ENCODE measurements at places on chromosomes 3 and 15. TPM values are rescaled to one million over a fixed set of nuclear protein-coding genes. Genes with fewer than 3 reads are reported as not detected.

The PODXL2 gene
- total RNA-seq = 5.3 TPM

The ZNF660 gene
- total RNA-seq = 0.49 TPM

The EEF1AKMT4 gene
- 3.4 TPM for total RNA-seq

The RBM6 gene
- 25.9 TPM for total RNA-seq

The RPL29 gene
- total RNA-seq = 529 TPM

The ARHGEF26 gene
- 1.3 TPM for total RNA-seq

The RSL24D1 gene
- 55.3 TPM for total RNA-seq

The MLH1 gene
- 39.8 TPM for total RNA-seq

The GOLGA8N gene
- 2.6 TPM for total RNA-seq

The MRPL47 gene
- 25.1 TPM for total RNA-seq

The ACAN gene
- 8.9 TPM for total RNA-seq

The CCR8 gene
- total RNA-seq = not detected

The OR4F15 gene
- total RNA-seq = not detected

The CISH gene
- 0.44 TPM for total RNA-seq

The CCRL2 gene
- 6.3 TPM for total RNA-seq

The SLC28A1 gene
- total RNA-seq = not detected

The PLSCR5 gene
- total RNA-seq = not detected

The C3orf85 gene
- total RNA-seq = not detected

The TMF1 gene
- total RNA-seq = 15.7 TPM

The EID1 gene
- total RNA-seq = 170 TPM

The MUC20 gene
- not detected for total RNA-seq

The PIGZ gene
- total RNA-seq = 3.5 TPM

The CYP1A1 gene
- total RNA-seq = 31.5 TPM

The EBLN2 gene
- total RNA-seq = 9.6 TPM

The TUSC7 gene
- not detected for total RNA-seq

The SH2D7 gene
- not detected for total RNA-seq

The CYP8B1 gene
- not detected for total RNA-seq

The DUOX1 gene
- total RNA-seq = not detected

The ULK3 gene
- total RNA-seq = 33.2 TPM

The KNG1 gene
- total RNA-seq = not detected

The RTP3 gene
- not detected for total RNA-seq

The TRH gene
- total RNA-seq = not detected

The KBTBD13 gene
- total RNA-seq = not detected

The SLC35A5 gene
- total RNA-seq = 52.2 TPM

The SPCS1 gene
- total RNA-seq = 25.7 TPM

The NTRK3 gene
- total RNA-seq = not detected

The TERB2 gene
- not detected for total RNA-seq

The SPTBN5 gene
- 5.2 TPM for total RNA-seq

The MESP2 gene
- total RNA-seq = not detected

The ILDR1 gene
- not detected for total RNA-seq

The SPINK8 gene
- not detected for total RNA-seq

The COL6A5 gene
- total RNA-seq = not detected

The SEMA3B gene
- 0.49 TPM for total RNA-seq

The CLDN16 gene
- 0.06 TPM for total RNA-seq

The FSIP1 gene
- total RNA-seq = 0.16 TPM

The VIPR1 gene
- 0.25 TPM for total RNA-seq

The PARP15 gene
- total RNA-seq = 0.38 TPM

The TP63 gene
- under 0.01 TPM for total RNA-seq

The IQCH gene
- total RNA-seq = 2.5 TPM

The IL5RA gene
- not detected for total RNA-seq

The C15orf39 gene
- 7.4 TPM for total RNA-seq

The WDR93 gene
- total RNA-seq = under 0.01 TPM

The GAP43 gene
- not detected for total RNA-seq

The TICRR gene
- 5.0 TPM for total RNA-seq

The CPEB1 gene
- 0.06 TPM for total RNA-seq

The GABRR3 gene
- not detected for total RNA-seq
